ENCODE measurements at places on chromosomes 11 and 22.

- DNase-seq = no peak
Measured at GRCh38 chr22:47124961-47125360, 362.5 kb downstream of the TBC1D22A start.

- no peak for DNase-seq
Measured at GRCh38 chr11:44709281-44709562, 17.5 kb upstream of the TSPAN18 start.

- no peak for DNase-seq
Measured at GRCh38 chr22:31958625-31959239, 14.4 kb downstream of the YWHAH start.

DNA sequence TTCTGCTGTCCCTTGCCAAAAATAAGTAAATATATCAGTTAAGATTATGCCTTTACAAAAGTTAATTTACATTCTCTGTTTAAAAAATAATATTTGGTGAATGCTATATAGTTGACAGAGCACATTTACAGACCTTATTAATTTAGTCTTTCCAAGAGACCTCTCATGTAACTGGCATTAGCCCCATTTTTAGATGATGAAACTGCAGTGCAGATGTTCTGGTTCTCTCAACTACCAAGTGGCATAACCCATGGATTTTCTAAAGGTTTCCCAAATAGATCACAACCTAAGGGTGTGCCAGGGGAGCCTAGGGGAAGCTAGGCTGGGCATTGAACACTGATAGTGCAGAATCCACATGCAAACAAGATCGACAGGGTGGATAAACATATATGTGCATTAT, 88.5 kb downstream of the RNF169 start:
- DNase-seq = no peak

GRCh38 chr22:48772286-48772907, 1055.3 kb downstream of the BRD1 start:
- no peak for DNase-seq

DNA sequence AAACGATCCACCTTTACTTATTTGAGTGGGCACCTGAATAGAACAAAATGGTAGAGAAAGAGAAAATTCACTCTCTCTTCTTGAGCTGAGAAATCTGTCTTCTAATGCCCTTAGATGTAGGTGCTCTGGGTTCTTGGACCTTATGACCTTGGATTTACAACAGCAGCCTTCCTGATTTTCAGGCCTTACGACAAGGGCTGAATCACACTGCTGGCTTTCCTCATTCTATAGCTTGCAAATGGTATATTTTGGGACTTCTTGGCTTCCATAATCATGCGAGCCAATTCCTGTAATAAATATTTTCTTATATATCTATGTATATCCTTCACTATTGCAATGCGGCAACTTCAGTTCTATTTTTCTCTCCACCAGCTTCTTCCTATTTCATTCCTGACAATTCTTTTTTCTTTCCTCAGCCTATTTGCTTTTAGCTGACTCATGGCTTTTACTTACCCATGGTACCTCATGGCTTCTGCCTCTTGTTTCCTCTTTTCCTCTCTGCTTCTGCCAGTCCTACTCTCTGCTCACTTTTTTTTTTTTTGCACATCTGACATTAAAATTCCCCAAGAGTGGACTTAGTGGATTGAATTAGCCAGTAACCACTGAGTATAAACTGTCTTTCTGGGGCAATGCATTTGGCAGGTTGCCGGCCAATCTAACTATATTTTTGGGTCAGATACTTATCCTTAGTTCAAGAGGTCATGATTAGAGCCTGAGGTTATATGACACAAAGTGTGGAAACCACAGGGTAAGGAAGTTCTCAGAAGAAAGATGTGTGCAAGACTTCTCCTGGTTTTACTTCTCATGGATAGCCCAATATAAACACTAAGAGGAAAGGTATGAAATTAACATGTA, 359.5 kb downstream of the TMEM135 start:
- no peak for DNase-seq

GRCh38 chr11:64317961-64318765, at the start of gene PRDX5:
TSS of gene PRDX5 (plus strand) at chr11:64318121. CDS start at chr11:64318216, 95 bp downstream.
- DNase-seq = peak; percentile 98

- DNase-seq = peak; percentile 49
Measured at GRCh38 chr11:35363246-35363801, 56.0 kb downstream of the SLC1A2 start.

DNA sequence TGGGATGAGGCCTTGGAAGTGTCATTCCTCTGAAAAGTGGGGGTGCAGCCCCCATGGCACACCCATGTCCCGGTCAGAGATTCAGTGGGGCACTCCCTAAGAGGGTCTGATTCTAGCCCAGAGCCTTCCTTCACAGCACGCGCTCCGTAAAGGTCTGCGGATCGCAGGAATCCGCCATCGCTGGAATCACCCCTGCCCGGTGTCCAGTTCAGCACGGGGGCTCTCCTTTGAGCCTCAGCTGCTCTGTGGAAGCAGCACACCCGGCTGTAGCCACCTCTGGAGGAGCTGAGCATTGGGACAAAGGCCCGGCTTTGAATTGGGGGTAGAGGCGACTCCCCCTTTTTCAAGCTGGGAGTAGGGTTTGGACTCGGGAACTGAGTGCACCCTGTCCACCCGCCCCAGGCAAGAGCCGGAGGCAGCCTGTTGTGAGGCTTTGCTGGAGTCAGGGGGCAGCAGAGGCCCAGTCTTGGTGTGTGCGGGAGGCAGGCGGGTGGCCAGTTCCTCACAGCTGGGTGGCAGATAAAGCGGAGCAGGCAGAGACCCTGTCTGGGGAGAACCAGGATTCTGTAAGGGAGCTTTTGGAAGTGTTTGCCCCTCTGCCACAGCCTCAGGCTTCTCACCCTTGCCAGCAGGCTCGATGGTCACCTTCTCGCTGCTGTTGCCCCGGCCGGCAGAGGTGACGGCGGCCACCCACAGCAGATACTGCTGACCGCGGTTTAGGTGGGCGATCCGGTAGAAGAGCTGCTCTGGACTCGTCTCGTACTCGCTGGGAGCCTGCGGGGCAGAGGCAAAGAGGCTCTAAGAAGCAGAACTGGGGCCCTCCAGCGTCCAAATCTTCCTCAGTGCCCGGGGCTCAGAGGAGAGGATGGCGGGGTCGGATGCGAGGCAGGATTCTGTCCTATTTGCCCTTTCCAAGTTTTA, 115.9 kb downstream of the CEP164 start:
- DNase-seq = peak; percentile 75

DNA sequence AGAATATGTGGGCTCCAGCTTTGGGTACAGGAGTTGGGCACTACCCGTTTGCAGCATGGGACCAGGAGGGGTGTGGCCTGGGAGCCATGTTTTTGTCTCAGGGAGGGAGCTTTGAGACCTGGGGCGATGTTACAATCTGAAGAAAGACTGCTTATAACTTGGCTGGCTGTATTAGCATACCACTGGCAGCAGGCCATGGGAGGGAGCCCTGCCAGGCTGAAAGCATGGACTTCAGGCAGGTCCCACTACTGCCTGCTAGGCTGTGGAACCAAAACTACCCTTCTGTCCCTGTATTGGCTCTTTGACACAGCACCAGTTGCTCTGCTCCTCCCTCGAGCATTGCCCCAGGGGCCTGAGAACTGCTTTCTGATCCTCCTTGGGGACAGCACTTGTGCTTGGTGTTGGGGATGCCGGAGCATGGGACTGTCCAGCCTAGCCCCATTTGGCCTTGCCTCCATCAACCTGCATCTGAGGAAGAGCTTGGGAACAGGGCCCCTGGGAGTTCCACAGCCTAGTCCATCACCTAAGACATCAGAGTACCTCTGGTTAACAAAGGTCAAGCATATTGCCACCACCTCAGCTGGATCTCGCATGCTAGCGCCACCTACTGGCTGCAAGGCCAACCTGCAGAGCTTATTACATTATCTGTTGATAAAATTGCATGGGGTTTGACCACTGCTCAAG, 217.4 kb downstream of the SBF2 start:
- peak; percentile 10 for DNase-seq

DNA sequence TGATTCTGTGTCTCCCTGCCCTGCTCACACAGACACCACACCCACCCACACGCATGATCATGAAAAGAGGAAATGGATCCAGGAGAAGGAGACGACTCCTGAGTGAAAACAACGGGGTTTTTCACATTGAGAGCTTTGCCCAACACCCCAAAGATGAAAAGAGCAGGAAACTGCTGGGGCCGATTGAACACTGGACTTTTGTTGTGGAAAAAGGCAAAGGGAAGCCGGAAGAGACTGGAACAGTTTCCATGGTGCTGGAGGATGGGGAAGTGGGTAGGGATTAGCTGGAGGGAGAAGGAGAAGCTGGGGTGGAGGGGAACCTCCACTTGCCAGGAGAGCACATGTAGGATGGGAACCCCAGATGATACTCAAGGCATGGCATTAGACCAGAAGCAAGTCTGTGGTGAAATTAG, 5.2 kb upstream of the SLC43A3 start:
- DNase-seq = no peak

- peak; percentile 82 for DNase-seq
Measured at GRCh38 chr11:3841426-3842350, 929 bp upstream of the RHOG start.

- DNase-seq = no peak
Measured at GRCh38 chr11:4713241-4713640, 8.7 kb downstream of the MMP26 start.

DNA sequence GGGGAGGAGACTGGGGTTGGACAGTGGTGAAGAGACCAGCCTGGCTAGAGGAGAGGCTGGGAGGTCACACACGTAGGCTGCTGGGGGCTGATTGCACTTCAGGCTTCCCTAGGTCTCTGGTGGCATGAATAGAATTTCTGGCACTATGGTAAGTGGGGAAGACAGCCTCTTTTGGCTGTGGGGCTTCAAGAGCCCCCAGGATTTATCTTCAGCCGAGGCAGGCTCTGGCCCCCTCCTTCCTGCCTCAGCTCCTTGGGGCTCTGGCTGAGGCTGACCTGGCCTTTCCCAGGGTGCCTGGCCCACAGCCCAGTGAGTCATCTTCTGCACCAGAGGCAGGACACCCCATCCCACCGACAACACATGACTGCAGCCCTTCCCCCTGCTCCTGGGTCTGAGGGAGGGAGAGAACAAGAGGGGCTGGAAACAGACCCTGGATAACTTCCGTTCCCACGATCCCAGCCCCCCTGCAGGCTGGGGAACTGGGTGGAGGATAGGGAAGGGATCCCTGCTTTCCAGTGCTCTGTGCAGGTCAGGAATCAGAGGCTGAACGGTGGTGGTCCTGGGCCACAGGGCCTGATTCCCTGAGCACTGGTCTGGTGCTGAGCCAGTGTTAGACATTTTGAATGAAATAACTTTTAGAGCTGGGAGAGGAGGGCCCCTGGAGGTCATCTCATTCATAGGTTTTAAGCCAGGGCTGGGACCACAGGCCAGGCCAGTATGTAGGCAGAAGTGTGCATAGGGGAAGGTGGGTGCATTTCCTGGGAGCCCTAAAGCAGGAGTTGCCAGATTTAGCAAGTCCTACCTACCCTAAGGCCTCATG, 26.5 kb downstream of the ARHGEF17 start:
- DNase-seq = peak; percentile 86

GRCh38 chr22:24525416-24526037, 29.4 kb downstream of the GUCD1 start:
- peak; percentile 88 for DNase-seq

- DNase-seq = peak; percentile 83
Measured at GRCh38 chr11:119338318-119338890, 2.3 kb downstream of the C1QTNF5 start.

DNA sequence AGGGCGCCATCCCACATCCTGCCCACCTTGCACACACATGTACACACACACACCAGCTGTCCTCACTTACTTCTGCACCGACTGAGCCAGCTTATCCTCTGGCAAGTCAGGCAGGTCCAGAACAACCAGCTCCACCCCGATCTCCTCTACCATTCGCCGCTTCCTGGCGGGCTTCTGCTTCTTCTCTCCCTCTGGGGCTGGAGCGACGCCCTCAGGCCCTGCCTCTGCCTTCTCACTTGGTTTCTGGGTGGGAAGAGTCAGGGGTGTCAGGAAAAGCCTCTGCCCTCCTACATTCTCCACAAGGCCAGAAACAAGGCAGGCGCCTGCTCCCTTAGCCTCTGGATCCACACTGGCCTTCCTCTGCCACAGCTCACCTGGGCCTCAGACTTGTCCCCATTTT, 8.4 kb downstream of the HYOU1 start:
- no peak for DNase-seq

- no peak for DNase-seq
Measured at GRCh38 chr11:109350091-109350490, 71.9 kb upstream of the C11orf87 start.

DNA sequence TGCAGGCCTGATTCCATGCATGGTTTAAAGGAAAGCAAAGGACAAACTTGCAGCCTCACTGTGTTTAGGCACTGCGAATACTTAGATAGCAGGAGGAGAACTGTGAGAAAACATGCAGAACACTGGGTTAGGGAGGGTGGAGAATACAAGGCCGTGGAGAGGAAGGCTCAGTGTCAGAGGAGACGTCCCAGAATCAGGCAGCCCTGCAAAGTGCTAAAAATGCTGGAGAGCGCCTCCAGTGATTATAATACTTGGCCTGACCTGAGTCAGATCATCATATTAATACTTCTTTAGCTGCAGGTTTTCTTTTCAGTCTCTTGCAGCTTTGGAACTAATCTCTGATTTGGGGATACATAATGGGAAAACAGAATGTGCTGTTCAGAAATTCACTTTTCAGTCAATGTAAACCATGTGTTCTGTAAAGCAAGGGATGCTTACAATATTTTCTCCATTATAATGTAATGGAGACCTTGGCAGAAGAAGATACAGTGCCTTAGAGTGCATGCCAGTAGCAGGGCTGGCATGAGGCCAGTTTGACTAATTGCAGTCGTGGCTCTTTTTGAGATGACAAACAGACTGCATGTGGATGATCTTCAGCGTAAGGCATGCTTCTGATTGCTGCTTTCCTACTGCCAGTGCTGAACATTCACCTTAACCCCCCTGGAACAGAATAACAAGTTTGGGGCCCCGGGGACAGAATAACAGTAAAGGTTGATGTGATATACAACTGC, 16.8 kb downstream of the EXT2 start:
- DNase-seq = peak; percentile 86

DNA sequence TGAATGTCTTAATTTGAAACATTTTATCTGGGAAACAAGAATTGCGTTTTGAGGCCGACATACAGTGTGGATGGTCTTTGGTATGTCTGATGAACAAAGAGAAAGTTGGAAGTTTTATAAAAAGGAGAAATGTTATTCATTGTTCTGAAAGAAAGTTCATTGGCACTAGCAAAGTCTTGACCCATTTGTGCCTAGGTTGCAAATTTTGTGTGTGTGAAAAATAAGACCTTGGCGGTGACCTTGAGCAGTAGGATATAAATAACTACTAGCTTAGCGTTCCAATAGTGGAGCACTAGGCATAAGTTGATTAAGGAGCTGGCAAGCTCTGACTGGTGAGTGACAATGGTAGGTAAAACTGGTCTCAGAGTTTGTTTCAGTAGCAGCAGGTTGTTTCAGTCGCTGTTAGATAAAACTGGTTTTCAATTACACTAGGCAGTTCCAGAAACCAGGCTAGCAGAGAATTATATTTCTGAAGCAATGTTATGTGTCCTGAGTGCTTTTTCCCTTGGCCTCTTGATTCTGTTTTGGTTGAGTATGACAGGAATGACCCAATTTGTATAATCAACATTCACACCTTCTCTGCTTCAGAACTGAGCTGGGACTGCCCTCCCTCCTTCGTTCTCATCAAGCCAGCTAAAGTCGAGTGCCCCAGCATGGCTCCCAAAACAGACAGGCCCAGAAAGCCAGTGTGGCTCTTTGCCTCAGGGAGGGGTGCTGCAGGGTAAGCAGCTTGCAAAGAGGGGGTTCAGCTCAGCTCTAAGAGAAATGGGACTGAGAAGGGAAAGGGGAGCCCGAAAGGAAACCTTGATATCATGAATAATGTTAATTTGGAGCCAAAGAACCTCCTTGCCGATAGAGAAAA, 85.7 kb downstream of the NTM start:
- no peak for DNase-seq

- DNase-seq = no peak
Measured at GRCh38 chr11:66938582-66939135, 19.5 kb downstream of the PC start.

GRCh38 chr11:32833921-32834320, 4.2 kb downstream of the PRRG4 start:
- no peak for DNase-seq
